ENCODE measurements at places on chromosomes 3 and 15. TPM values are rescaled to one million over a fixed set of nuclear protein-coding genes. Genes with fewer than 3 reads are reported as not detected.

GRCh38 chr3:103977417-103977816 is 1389.3 kb upstream of the ALCAM start:
- no peak for DNase-seq

Gene ZNF502
- 1.8 TPM for total RNA-seq

GRCh38 chr3:14358426-14359211 is 43.8 kb upstream of the SLC6A6 start:
- no peak for DNase-seq

GRCh38 chr15:78570710-78571109 is 5.4 kb downstream of the CHRNA5 start:
- DNase-seq = no peak

Gene SAMD7
- not detected for total RNA-seq

Gene EFHB
- not detected for total RNA-seq

Gene LMCD1
- total RNA-seq = 46.0 TPM

DNA sequence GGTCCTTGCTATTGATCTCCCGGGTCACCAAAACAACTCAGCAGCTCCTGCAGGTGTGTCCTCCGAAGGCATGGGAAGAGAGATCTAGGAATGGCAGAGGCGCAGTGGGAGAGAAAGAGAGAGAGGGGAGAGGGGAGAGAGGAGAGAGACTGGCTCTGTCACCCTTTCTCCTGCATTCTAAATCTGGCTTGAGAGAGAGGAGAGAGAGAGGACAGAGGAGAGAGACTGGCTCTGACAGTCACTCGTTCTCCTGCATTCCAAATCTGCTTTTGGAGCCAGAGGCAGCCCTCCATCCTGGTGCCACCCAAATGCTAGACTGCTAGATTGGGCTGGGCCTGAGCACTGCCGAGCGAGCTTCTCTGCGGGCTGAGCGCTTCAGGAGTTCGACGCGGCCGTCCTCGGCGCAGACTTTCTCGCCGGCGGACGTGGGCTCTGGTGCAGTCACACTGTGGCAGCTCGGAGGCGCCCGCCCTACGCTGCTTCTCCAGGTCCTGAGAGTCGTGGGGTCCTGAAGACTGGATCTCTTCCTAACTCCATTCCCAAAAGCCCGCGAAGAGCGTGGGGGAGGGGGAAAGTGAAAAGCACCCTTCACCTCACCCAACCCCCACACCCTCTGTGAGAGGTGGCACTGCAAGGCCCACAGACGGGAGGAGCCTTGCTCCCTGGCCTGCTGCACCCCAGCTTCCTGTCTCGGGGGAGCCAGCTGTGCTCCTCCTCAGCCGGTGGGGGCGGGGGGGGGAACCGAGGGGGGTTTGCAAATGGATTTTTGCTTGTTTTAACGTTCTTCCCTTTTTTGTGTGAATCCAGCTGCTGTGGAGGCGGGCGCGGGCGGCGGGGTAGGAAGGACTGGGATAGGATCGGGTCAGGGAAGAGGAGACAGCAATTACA is 222.3 kb downstream of the MEIS2 start:
- no peak for DNase-seq

Gene LTF
- not detected for total RNA-seq

GRCh38 chr3:88912294-88912877 is 195.0 kb upstream of the EPHA3 start:
- no peak for DNase-seq

Gene FOXB1
- not detected for total RNA-seq

Gene PATL2
- 3.8 TPM for total RNA-seq

DNA sequence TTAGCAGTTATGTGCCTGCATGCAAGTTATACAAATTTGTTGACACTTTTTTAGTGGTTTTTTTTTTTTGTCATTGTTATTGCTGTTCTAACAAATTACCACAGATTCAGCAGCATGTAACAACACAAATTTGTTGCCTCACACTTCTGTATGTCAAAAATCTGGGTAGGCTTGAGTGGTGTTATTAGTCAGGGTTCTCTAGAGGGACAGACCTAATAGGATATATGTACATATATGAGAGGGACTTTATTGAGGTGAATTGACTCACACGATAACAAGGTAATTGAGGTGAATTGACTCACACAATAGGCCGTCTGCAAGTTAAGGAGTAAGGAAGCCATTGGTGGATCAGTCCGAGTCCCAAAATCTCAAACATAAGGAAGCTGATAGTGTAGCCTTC is 15.0 kb upstream of the PLSCR1 start:
- no peak for DNase-seq

Gene NUP210
- total RNA-seq = 76.9 TPM

Gene CFAP100
- total RNA-seq = not detected

DNA sequence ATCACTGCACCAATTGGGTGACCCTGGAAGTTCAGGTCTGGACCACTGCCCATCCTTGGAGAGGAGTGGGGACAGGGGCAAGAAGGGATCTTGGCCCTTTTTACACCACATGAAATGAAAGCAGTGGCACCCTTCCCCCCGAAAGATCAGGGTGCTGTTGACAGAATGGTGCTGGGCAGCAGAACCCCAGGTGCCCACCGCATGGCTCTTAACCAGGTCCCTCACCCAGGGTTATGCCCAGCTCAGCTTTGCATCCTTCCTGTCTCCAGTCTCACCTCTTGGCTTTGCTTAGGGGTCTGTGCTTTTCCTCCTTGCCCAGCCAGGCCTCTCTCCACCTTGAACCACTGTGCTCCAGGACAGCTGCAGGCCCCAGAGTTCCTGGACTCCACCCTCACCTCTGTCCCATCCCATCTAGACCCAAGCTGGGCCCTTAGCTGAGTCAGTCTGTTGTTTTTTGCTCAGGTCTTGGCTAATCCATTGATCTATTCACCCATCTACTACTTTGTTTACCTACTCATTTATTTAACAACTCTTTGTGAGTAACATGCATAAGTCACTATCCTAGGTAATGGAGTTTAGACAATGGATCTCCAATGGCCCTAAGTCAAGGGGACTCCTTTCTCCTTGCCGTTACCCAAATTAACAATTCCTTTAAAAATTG is 77.1 kb upstream of the PRR23E start:
- no peak for DNase-seq

- DNase-seq = no peak
Measured at GRCh38 chr3:107346564-107346963, 30.7 kb upstream of the CCDC54 start.

GRCh38 chr3:52015438-52016228 is 19.9 kb upstream of the RPL29 start:
- DNase-seq = no peak

Gene C15orf40
- 34.0 TPM for total RNA-seq

- no peak for DNase-seq
Measured at GRCh38 chr3:18250991-18251390, 174.1 kb downstream of the SATB1 start.

GRCh38 chr3:4827767-4828166 is 151.5 kb upstream of the BHLHE40 start:
- no peak for DNase-seq

Measured in Calu3 (cell line).